Liver (tissue), 10 donors: ENCODE measurements at places on chromosomes 12 and 14. TPM values are rescaled to one million over a fixed set of nuclear protein-coding genes. Genes with fewer than 3 reads are reported as not detected.

The TSPAN19 gene
- total RNA-seq = not detected

The REM2 gene
- total RNA-seq = 0.08 TPM

The TAS2R30 gene
- total RNA-seq = 12.0 TPM

The TFCP2 gene
- 8.6 TPM for total RNA-seq

The AICDA gene
- total RNA-seq = 0.28 TPM

The LMNTD1 gene
- not detected for total RNA-seq

The POTEM gene
- not detected for total RNA-seq

The KRT6C gene
- total RNA-seq = not detected

GRCh38 chr12:128876559-128876958, 23.3 kb downstream of the GLT1D1 start:
- no peak for DNase-seq

DNA sequence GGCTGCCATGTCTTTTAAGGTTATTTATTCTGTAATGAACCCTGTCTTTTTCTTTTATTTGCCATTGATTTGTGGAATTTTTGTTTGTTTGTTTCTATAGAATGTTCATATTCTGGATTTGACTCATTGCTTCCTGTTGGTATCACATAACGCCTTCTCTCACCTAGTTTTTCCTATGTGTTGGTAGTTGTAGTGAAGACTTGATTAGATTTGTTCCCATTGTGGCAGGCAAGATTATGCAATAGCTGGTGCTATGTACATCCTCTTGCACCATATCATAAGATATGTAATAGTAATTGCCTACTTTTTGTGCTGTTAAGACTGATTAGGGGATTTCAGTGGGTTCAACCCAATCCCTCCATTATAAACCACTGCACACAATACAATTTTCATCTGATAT, 3.9 kb upstream of the KRT6B start:
- DNase-seq = no peak

- DNase-seq = no peak
Observed at GRCh38 chr14:75522224-75522982, at the start of gene BATF. TSS of gene BATF (plus strand) at chr14:75522469. CDS start at chr14:75522683, 214 bp downstream.

DNA sequence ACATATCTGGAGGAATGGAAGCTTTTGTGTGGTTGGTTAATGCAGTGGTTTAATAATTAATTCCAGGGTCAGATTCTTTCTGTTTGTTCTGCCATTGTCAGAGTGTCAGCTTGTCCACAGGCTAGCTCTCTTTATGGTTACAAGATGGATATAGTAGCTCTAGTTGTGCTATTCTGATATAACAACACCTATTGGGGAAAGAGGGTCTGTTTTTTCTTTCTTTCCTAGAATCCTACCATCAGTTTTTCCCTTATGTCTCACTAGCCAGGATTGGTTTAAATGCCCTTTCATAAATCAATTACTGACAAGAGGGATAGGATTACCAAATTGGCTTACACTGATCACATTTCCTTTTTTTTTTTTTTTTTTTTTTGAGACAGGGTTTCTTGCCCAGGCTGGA, 27.8 kb downstream of the CNOT2 start:
- DNase-seq = no peak

DNA sequence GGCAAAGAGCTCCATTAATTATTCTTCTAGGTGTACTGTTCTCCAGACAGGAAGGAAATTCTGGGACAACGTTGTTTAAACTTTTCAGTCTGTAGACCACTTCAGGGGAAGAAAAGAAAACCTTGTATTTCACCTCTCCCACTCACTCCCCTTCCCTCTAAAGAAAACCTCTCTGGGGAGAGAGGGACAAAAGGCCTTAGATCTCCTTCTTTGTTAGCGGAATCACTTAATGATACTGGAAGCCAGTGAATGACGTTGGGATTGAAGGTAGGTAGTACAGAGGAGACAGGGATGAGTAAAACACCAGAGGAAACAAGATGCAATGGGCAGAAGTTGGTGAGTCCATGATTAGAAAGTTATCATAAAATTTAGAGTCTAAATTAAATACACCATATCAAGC, 38.7 kb upstream of the SGPP1 start:
- no peak for DNase-seq

GRCh38 chr12:18861287-18861858, 123.5 kb downstream of the CAPZA3 start:
- no peak for DNase-seq

DNA sequence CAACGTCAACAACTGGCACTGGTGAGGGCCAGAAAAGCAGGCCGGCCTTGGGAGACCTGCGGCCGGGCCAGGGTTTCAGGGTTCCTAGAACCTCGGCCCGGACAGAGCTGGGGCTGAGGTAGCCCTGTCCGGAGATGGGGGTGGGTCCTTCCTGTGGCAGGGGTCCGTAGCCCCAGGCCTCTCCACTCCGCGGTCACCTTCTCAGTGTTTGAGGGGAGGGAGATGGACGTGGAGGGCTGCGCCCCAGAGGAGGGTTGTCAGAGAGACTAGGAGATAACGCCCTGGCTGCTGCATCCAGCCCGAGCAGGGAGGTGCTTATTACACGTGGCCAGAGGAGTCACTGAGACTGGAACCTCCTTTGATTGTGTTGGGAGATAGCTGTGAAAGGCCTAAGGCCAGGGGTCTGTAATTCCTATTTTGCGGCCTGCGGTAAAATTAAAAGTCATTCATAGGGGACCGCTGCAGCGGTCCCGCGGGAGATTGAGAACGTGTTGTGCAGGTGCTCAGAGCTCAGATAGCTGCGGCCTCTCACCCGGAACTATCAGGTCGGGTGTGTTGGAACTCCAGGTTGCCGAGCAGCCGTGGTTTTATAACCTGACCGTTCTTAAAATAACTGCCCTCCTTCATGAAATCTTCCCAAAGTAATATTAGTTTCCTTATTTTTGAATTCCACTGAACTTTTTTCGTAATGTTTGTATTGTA, 507 bp downstream of the AHSA1 start:
- DNase-seq = peak; percentile 75

- DNase-seq = no peak
Observed at GRCh38 chr12:82176026-82176425, 182.2 kb downstream of the CCDC59 start.

- no peak for DNase-seq
Observed at GRCh38 chr14:79712302-79712950, 498.9 kb downstream of the DIO2 start.

- no peak for DNase-seq
Observed at GRCh38 chr12:104654665-104655609, 198.2 kb downstream of the CHST11 start.

DNA sequence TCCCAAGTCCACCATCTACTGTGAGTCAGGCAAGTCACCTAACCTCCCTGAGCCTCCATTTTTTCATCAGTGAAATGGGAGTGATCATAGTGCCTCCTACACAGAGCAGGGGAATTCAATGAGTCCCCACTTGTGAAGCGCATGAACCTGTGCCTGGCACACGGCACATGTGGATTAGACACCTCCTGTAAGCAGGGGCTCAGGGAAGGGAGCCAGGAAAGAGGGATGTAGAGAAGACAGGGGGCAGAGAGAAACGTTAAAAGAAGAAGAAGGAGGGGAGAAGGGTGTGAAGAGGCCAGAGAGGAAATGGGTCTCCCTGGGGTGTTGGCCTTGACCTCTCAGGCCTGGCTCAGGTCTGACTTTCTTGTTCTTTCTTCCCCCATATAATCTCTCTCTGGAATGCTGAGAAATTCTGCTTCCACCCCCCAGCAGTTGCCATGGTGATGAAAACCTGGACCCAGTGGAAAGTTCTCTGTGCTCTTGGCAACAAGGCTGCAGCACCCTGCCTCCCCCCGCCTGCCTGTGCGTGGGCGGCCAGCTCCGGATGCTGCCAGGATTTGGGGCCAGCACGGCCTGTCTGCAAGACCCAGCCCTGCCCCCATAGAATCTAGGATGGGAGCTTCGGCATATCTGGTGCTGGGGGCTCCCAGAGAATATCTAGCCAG, 94.5 kb downstream of the CALM1 start:
- no peak for DNase-seq

GRCh38 chr14:23058654-23059504, 1.6 kb upstream of the CDH24 start:
- no peak for DNase-seq

DNA sequence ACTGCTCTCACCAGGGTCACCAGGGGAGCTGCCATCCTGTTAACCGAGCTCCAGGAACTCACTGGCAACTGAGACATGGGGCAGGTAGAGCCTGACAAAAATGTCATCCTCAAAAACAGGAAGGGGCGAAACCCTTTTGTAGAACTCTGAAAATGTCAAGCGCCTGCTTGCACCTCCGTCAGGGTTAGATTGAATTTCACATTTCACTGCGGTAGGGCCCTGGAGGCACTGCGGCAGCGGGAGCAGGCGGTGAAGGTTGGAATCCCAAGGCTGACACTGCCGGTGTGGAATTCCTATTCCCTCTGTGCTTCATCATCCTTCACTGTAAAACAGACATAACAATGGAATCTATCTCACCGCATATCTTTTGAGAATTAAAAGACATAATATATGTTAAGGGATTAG, 142.8 kb upstream of the TMCC3 start:
- no peak for DNase-seq
